ENCODE measurements at places on chromosomes 4 and X. TPM values are rescaled to one million over a fixed set of nuclear protein-coding genes. Genes with fewer than 3 reads are reported as not detected.

MAGEB10 gene
- not detected for total RNA-seq

UNC5C gene
- total RNA-seq, result 0.08 TPM

DNA sequence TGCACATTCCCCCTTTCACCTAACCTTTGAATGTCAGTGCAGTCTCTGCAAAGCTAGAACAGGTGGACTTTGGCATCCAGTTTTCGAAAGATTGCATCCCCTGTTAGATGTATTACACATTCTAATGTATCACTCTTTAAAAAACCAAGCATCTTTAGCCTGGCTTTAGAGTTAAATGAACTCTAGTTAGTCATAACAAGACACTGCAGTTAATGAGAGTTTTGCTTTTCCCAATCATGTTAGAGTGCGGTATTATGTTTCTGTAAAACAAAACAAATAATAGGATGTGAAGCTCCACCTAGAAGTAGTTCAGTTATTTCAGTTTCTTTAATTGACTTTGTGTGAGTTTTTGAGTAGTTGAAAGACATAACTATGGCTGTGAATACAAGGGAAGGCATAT lies 42.2 kb downstream of the PARM1 start:
- no peak for DNase-seq

PSMD10 gene
- 36.0 TPM for total RNA-seq

All from activated T-cell treated with anti-CD3 and anti-CD28 coated beads, Interleukin-2, amount 50 U/mL, for 4 hours (primary cell).